GM19239 (cell line): ENCODE measurements at places on chromosomes 7 and 10.

GRCh38 chr10:120702032-120702431 is 149.1 kb upstream of the WDR11 start:
- no peak for DNase-seq

GRCh38 chr7:101160910-101161309 is 4.5 kb downstream of the VGF start:
- no peak for DNase-seq

- DNase-seq = no peak
Measured at GRCh38 chr10:104170610-104171254, 48.8 kb downstream of the SFR1 start.

DNA sequence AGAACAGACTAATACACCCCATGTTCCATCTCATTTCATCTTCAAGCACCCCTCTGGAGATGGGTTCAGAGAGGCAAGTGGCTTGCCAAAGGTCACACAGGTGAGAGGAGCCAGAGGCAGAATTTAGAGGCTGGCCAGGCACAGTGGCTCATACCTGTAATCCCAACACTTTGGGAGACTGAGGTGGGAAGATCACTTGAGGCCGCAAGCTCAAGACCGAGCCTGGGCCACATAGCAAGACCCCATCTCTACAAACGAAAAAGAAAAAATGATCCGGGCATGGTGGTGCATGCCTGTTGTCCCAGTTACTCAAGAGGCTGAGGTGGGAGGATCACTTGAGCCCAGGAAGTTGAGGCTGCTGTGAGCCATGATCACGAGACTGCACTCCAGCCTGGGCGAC is 34.7 kb upstream of the MYL10 start:
- no peak for DNase-seq

DNA sequence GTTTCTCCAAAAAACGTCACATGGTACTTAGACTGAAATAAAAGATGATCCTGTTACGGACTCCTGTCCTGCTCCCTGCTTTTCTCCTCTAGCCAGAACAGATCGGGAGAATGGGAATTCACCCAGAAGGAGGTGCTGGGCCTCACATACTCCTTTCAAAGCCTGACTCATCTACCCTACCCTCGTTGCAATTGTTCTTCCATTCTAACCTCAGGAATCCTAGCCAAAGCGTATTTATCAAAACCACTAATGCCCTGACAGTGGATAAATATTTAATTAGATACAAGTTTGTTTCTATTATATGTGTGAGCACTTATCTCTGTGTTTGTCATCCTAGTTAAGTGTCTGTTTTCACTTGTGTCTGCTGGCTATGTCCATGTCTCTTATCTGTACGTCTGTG is 21.7 kb downstream of the ZCWPW1 start:
- DNase-seq = no peak

- DNase-seq = no peak
Measured at GRCh38 chr10:53382543-53382942, 610.0 kb upstream of the MBL2 start.

GRCh38 chr10:127977357-127978009 is 70.6 kb downstream of the PTPRE start:
- no peak for DNase-seq
